AG09319 (cell line): ENCODE measurements at places on chromosomes 2 and 18.

- DNase-seq: peak; percentile 88
Observed at GRCh38 chr2:216596236-216596979, 36.8 kb upstream of the IGFBP2 start.

DNA sequence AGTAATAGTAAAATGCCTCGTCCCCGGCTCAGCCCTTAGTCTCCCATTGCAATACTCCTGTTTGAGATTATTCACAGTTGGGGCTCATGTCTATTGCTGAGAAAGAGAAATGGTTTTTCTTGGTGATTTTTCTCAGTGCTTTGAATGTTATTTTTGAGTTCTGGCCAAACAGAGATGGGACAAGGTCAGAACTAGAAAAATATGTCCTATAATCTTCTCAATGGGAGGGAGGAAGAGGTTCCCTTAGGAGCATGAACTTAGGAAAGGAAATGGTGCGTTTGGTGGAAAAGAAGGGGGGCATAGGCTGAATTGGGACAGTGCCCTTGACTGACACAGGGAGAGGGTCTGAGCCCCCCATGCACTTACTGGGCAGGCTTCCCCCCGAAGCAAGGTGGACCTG lies 133.8 kb downstream of the AGAP1 start:
- no peak for DNase-seq

DNA sequence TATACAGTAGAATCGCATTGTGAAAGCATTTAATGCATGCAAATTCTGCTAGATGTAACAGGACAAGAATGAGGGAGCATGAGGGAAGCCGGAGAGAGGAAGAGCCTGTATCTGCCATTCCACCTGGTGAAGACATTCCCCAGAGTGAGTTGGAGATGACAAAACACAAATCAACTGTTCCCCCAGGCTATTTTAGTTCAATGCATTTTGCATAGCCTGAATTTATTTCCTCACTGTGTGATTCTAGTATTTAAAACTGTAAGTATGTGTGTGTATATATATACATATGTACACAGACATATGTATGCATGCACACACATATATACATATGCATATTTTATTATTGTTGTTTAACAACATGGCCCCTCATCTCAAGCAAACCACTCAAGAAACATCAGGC lies 54.7 kb downstream of the CCDC68 start:
- DNase-seq: no peak

- no peak for DNase-seq
Observed at GRCh38 chr2:202014759-202015211, 18.9 kb upstream of the FZD7 start.

GRCh38 chr2:240462073-240462706 lies 26.7 kb downstream of the GPC1 start:
- DNase-seq: no peak

DNA sequence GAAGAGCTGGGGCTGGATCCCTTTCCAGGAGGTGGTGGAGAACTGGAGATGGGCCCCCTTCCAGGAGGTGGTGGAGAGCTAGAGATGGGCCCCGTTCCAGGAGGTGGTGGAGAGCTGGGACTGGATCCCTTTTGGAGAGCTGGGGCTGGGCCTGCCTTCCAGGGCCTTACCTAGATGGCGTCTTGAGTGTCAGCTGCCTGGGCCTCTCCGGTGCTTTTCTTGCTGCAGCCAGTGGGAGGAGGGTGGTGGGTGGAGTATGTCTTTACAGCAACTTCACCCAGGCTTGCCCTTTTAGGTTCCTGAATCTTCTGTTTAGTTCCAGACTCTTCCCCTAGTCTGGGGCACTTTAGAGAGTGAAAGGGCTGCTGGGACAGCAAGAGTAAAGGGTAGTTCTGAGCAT lies 19.1 kb upstream of the TXNDC2 start:
- DNase-seq: no peak

GRCh38 chr2:236904389-236905263 lies 181.1 kb upstream of the COPS8 start:
- DNase-seq: no peak

DNA sequence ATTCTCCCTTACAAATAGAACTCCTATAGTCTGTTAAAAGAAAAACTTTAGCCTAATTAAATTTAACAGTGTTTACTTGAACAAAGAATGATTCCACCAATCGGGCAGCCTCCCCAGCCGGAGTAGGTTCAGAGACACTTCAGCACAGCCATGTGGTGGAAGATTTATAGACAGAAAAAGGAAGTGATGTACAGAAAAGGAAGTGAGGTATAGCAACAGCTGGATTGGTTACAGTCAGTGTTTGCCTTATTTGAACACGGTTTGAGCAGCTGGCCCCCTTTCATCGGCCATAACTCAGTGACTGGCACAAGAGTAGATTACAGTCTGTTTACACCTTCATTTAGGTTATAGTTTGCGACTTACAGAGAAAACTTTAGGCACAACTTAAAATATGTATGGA lies 2.1 kb upstream of the SKA1 start:
- DNase-seq: no peak

DNA sequence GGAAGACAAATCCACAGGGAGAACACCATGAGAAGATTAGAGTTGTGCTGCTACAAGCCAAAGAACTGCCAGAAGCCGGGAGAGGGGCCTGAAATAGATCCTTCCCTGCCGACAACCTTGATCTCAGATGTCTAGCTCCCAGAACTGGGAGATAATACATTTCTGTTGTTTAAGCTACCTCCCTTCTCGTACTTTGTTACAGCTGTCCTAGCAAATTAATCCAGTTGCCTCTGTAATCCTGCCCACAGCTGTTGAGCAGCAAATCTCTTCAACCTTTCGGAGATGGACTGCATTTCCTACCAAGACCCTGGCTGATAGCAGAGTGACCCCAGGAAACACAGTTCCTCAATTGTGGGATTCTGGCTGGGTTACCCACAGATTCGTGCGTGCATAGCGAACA lies 2.6 kb upstream of the TBC1D8 start:
- no peak for DNase-seq

GRCh38 chr2:67727623-67728022 lies 330.5 kb downstream of the ETAA1 start:
- no peak for DNase-seq

GRCh38 chr2:118103951-118104940 lies 16.0 kb downstream of the INSIG2 start:
- DNase-seq: no peak

GRCh38 chr2:211591426-211591825 lies 947.2 kb downstream of the ERBB4 start:
- no peak for DNase-seq

GRCh38 chr2:72770879-72771461 lies 54.9 kb downstream of the EXOC6B start:
- peak; percentile 30 for DNase-seq

DNA sequence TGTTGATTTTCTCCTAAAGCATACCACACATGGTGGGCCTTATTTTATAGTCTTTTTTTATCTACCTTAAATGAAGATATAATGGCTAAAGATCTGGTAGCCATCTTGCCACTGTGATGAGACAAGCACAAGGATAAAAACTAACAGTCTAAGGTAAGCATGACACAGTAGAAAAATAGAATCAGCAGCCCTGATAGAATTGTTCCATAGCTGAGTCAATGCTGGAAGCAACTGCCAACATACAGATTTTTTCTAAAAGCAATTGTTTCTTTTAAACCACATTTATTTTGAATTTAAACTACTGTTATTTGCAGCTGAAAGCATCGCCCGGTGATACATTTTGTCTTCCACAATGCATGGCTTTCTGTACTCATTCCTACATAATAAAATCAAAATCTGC lies 1091.5 kb upstream of the CHAC2 start:
- DNase-seq: no peak

DNA sequence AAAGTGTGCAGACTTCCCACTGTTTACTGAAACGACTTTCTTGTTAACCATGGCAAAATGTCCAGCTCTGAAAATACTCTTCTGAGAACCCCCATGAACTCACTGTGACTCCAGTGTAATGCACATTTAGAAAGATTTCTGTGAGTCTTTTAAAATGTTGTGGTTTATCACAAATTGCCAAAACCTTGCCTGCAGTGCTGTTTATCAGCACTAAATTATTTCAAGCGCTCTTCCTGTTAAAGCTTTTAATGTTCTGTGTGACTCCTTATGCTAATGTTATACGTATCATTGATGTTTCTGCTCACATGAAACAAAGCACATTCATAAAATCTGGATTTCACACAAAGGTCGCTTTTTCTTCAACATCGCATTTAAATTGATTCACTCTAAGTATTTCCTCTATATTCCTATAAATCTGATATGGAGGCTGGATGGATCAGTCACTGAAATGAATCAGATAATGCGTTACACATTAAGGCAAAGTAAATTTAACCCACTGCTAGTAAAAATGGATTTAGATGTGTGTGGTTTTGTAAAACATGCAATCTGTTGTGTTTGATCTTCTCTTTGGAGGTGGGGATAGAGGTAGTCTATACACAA lies 521.2 kb downstream of the NYAP2 start:
- no peak for DNase-seq

DNA sequence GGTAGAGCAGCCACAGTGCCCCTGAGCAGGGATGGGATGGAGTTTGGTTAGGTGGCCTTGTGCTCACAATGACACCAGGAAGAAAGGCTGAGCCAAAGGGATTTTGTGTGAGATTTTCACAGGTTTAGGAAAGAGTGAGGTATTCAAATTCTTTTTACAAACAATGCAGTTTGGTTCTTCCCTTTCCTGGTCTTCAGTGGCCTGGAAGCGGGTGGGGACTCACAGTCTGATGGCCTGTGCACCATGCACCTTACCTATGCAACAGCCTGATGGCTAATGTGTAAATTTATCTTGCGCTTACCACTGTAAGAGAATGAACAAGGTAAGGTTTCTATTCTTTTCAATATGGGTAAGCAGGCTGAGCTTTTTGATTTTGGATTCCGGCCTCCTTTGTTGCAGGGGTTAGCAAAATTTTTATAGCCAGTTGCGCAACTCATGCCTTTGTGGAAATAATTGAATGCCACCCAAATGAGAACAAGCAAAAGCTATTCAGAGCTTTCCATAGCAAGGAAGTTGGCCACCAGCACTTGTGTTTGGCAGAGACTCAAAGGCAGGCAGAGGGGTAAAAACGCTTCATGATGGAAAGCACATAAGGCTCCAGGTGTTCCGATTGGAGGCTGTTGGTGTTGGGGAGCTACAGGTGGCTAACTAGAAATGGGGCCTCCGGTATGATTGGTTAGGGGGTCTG lies 23.8 kb upstream of the IL1R2 start:
- no peak for DNase-seq

GRCh38 chr2:46552079-46552478 lies 72.7 kb downstream of the TMEM247 start:
- DNase-seq: no peak

GRCh38 chr18:59917422-59917821 lies 17.6 kb downstream of the PMAIP1 start:
- no peak for DNase-seq

- DNase-seq: no peak
Observed at GRCh38 chr18:48127606-48128005, 197.1 kb upstream of the SMAD2 start.

- no peak for DNase-seq
Observed at GRCh38 chr2:188588235-188588634, 296.6 kb downstream of the GULP1 start.

GRCh38 chr2:64145714-64146113 lies 1.5 kb upstream of the PELI1 start:
- no peak for DNase-seq

- DNase-seq: no peak
Observed at GRCh38 chr2:194166818-194167217, 1490.2 kb upstream of the SLC39A10 start.

DNA sequence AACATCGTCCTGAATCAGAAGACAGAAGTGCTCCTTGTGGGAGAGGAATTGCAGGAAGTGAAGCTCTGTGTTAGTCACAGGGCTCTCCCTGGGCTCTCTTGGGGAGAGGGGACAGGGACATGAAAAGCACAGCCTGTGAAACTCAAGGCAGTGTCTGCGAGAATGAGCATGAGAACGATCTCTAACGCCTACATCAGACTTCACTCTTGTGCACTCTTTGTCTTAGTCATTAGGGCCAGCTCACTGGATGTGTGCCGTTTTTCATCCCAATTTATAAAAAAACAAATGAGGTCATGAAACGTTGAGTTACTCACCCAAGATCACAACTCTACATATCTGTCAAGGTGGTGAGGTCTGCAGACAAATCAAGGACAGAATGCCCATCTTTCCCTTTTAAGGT lies 27.0 kb upstream of the TWIST2 start:
- DNase-seq: no peak

DNA sequence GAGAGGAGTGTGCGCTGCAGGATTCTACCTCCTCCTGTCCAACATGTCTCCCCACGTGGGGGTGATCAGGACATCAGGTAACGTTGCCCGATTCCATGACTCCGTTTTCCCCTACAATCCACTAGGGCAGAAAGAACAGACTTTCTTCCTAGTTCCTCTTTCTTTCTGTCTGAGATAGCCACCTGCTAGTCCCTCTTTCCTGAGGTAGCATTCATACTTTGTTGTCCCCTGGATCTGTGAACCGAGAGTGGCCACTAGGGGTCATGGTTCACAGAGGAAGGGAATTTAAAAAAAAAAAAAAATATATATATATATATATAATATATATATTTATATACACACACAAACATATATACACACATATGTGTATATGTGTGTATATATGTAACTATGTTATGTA lies 210.0 kb upstream of the ZNF521 start:
- peak; percentile 3 for DNase-seq

GRCh38 chr18:13910986-13911385 lies 4.3 kb downstream of the MC2R start:
- DNase-seq: no peak

DNA sequence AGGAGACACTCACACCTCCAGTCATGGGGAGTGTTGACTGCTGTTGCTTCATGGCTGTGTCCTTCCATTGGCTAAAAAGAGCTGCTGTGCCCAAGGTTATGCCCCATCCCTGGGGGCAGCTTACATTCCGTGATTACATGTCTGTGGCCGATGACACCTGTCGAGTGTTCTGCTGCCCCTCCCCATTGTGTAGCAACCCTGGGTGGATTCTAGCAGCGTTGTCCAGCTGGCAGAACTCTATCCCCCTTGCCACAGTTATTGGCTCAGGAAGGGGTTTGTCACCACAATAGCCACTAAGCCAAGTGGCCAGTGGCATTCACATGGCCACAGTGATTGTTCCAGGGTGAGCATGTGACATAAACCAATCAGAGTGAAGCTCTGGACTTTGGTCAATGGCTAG lies 11.6 kb upstream of the PDIA6 start:
- DNase-seq: no peak

GRCh38 chr2:1721706-1722646 lies 22.3 kb downstream of the PXDN start:
- no peak for DNase-seq

GRCh38 chr2:35410431-35411061 lies 945.0 kb upstream of the CRIM1 start:
- DNase-seq: no peak
